ENCODE measurements at places on chromosomes 11 and 22. TPM values are rescaled to one million over a fixed set of nuclear protein-coding genes. Genes with fewer than 3 reads are reported as not detected.

Gene OR2AG1
- total RNA-seq, result not detected

DNA sequence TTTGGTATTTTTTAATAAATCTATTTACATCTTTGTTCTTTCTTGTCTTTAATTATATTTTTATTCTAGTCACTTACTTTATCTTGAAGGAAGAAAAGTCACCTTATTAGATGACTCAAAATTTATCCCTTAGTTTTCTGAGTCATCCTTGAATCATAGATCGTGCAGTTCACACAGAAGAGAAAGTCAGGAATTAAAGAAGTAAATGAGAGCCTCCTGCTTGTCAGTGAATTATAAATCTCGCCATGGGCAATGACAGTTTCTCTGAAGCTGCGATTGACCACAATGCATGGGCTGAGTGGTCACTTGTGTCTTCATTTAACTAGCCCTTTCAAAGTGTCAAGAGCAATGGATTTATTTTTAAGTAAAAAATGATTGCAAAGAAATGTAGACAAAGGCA lies 91.2 kb downstream of the LUZP2 start:
- no peak for DNase-seq

GRCh38 chr22:27679176-27679575 lies 122.4 kb downstream of the MN1 start:
- no peak for DNase-seq

DNA sequence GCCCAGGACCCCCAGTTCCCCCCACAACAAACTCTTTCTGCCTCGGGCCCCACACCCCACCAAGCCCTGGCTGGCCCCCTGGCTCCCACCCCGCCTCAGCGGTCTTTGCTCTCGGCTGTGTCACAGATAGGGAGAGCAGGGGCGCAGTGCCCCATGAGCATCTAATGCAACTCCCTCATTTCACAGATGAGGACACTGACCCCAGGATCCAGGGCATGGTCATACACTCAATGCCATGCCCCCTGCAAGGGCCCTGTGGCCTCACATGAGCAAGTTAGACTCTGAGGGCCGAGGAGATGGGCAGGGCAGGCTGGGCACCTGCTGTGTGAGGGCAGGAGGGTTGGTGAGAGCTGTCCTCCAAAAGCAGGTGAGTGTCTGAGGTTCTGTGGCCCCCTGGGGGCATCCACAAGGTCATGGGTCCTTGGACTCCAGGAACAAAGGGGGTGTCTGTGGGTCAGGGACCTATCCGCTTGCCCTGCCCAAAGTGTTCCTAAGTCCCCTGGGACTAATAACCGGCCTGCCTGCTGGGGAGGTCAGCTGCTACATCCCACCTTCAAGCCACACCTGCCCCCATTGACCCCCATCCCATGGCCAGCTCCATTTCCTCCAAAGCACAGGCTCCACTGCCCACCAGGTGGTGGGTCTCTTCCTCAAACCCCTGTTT lies 2.5 kb downstream of the MIF start:
- no peak for DNase-seq

GRCh38 chr22:36741968-36742367 lies 34.0 kb downstream of the IFT27 start:
- DNase-seq, result no peak

DNA sequence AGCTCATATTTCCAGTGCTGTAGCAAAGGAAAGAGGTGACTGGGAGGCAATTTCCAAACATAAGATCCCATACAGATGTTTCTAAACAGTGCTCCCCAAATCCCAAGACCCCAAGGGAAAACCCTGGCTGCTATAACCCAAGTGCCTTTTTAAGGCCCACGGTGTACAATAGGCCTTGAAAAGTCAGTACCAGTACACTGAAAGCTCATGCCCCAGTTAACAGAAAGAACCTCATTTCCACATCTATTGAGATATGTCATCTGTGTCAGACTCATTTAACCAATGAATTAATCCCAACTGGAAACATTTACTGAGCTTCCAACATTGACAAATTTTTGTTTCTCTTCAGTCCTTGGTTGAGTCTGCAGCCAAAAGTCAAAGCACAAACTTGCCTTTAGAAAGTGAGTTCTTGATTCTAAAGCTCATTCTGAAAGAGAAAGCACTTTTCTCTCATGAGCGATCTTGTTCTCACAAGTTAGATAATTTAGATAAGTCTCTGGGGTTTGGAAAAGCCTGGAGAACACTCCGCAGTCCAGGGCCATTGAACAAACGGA lies 239.8 kb upstream of the ARHGAP20 start:
- DNase-seq, result no peak

Data from mesenteric fat pad (tissue), 1 donor.